Subcutaneous preadipocyte (primary cell): ENCODE measurements at places on chromosomes 4 and X. TPM values are rescaled to one million over a fixed set of nuclear protein-coding genes. Genes with fewer than 3 reads are reported as not detected.

Gene IL13RA2
- total RNA-seq, result 171 and 270 TPM in 2 replicates

Gene SOD3
- 1.6 and 7.7 TPM in 2 replicates for total RNA-seq

Gene HMGN5
- total RNA-seq, result 0.39 and 0.73 TPM in 2 replicates

Gene TGIF2LX
- total RNA-seq, result not detected in 2 replicates

Gene SPCS3
- total RNA-seq, result 80.5 and 114 TPM in 2 replicates

Gene TMEM156
- total RNA-seq, result 0.20 TPM in 1 of 2 replicates, not detected in the other

Gene AR
- total RNA-seq, result 12.3 and 13.2 TPM in 2 replicates

Gene TMLHE
- 12.5 and 13.7 TPM in 2 replicates for total RNA-seq

Gene DDIT4L
- total RNA-seq, result 6.3 and 12.9 TPM in 2 replicates

Gene FRMD7
- under 0.01 TPM in 1 of 2 replicates, not detected in the other for total RNA-seq

Gene SLC25A43
- 25.0 and 27.2 TPM in 2 replicates for total RNA-seq

Gene FAM184B
- under 0.01 TPM in 1 of 2 replicates, not detected in the other for total RNA-seq

Gene MAGEA10
- not detected in 2 replicates for total RNA-seq

Gene EREG
- 0.73 and 13.5 TPM in 2 replicates for total RNA-seq
